GDM1 (cell line): ENCODE measurements at places on chromosomes 2 and 18.

DNA sequence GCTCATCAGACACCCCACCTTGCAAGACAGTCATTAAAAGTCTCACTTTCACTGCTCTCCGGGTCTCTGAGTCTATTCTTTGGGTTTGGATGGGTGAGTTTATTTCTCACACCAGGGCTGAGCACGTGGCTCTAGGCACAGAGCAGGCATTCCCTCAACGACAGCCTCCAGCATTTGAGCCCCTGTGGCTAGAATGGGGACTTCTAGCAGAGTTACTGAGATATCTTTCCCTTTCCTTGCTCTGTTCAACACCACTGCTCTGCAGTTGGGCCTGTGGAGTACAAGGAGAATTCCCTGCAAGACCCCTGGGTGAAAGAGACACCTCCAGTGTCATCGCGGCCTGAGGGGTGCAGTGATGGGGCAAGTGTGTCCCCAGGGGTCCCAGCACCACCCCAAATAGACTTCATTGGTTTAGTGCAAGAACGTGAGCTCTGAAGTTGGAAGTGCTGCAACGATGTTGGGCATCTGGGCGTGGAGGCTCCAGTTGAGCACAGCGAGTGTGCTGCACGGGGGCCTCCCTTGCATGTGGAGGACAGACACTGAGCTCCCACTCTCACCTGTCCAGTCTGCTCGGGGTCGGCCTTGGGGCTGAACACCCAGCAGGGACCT lies 184.1 kb upstream of the HS6ST1 start:
- DNase-seq, result no peak

DNA sequence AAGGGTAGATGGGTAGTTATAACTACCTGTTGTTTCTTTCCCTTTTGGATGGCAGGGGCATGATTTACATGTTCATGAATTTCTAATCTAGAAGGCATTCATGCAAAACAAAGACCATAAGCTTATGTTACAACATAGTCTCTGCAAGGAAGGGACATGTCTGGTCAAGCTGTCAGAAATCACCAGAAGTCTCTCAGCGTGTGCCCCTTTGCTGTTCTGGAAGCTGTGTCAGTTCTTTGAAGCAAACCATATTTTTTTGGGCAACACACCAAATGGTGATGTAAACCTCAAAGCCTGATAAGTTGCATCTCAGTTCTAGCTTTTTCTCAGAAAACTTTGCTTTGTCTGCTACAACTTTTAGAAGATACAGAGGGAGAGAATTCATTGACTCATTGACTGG lies 173.5 kb upstream of the CTAGE1 start:
- DNase-seq, result no peak

GRCh38 chr2:102478686-102479470 lies 5.9 kb downstream of the SLC9A4 start:
- DNase-seq, result no peak

DNA sequence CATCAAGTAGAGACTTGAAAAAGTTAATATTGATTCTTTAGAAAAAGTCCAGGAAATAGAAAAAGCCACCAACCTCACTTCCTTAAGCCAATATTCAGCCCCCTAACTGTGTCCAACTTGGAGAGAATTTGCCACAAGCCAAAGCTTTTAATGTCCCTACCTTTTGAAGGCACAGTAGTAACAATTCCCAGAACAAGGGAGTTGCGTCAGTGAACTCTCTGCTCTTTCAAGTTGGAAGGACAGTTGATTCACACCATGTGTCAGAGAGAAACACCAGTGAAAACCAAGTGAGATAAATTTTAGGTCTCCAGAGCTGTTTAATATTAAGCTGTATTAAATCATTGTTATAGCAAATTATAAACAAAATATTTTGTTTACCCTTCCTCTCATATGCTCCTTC lies 66.1 kb downstream of the EXOC6B start:
- no peak for DNase-seq

- no peak for DNase-seq
Measured at GRCh38 chr18:48724939-48725338, 186.1 kb downstream of the CTIF start.

DNA sequence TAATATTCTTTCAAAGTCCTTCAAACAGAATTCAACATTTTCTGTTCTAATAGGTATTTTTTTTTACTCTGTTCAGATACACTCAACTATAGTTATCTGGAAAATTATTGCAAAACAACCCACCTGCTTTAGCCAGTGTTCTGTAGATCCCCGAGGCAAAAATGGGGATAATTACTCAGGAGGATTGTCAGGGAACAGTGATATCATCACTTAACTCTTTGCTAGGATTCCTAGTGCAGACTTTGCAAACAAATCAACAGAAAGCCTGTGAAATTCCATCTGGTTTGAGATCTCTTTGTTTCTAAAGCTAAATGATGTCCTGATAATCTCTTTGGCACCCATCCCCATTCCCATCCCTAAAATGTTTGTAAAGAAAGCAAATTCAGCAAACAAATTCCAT lies 413.6 kb upstream of the MEIS1 start:
- no peak for DNase-seq

GRCh38 chr2:233087713-233088112 lies 27.6 kb downstream of the INPP5D start:
- DNase-seq, result no peak

- no peak for DNase-seq
Measured at GRCh38 chr2:107412209-107412904, 414.3 kb upstream of the RGPD4 start.

DNA sequence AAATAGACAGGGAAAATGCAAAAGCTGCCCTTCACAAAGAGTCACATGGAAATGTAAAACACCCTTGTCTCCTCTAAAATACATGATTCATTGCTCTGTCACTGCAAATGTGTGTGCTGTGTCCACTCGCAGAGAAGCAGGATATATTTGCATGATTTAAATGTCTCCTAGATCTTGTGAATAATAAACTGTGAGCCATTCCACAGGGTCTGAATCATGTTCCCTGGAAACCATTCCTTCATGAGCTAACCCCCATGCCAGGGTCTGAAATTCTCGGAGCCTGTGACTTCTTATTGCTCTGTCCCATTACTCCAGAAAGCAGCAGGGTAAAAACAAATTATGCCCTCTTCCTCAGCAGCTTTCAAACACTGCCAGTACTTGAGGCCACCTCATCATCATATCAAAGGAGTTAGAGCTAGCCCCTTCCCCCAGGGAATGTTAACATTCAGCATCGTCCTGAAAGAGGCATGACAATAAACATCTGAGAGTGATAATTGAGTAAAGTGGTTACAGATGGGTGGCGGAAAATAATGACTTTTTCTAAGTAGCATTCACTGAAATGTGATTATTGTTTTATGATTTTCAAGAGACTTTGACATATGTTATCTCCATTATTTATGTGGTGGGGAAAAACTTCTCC lies 11.7 kb upstream of the CNGA3 start:
- no peak for DNase-seq

- no peak for DNase-seq
Measured at GRCh38 chr2:207802650-207803049, 32.9 kb upstream of the FZD5 start.

DNA sequence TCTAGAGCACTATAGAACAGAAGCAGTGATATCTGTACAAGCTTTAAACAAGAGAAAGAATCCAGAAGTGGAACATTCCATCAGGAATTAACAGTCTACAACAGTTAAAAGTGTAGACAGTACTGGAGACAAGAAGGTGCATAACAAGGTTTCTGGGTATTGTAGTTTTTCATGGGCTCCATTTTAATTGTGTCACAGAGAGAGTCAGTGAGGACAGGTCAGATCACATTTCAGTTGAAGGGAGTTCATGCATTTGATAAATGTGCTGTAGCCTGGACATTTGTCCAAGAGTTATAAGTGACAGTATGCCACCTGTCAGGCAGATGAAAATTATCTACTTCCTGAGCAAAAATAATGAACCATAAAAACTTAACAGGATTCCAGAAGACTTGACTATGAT lies 328.6 kb downstream of the CNTNAP5 start:
- no peak for DNase-seq

DNA sequence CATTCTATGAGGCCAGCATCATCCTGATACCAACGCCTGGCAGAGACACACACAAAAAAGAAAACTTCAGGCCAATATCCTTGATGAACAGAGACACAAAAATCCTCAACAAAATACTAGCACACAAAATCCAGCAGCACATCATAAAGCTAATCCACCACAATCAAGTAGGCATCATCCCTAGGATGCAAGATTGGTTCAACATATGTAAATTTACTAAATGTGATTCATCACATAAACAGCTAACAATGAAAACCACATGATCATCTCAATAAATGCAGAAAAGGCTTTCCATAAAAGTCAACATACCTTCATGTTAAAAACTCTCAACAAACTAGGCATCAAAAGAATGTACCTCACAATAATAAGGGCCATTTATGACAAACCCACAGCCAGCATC lies 65.3 kb downstream of the WDPCP start:
- DNase-seq, result no peak

- DNase-seq, result no peak
Measured at GRCh38 chr2:152537081-152537651, 180.1 kb downstream of the PRPF40A start.

GRCh38 chr18:62522178-62522503 lies 684 bp upstream of the ZCCHC2 start:
- DNase-seq, result no peak

DNA sequence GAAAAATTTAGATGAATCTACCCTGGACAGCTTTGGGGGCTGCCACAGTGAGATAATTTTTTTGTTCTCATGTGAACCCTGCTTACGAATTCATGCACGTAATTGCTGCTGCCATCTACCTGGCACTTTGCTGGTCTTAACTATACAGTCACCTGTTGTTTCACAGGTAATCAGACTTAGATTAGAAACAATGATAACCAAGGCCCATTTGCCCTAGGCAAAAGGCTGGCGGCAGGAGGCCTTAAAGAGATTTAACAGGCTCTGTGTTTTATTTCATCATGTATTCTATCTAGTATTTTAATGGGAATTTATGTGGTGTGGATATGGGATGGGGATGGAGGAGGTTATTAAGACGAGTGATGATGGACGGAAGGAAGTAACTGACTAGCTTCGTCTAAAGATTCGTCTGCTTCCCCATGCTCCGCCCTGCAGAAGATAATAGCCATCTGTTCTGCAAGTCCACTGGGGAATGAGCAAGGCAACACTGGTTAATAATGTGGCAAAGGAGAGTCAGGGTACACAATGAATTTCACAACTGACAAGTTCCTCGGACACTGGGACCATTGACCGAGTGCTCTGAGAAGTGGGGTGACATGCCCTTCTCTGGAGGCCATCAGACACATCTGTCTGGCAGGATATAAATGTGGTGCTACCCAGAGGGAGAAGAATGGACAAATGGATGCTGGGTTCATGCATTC lies 291.8 kb upstream of the TNP1 start:
- DNase-seq, result no peak

GRCh38 chr2:212723226-212723625 lies 184.6 kb upstream of the ERBB4 start:
- DNase-seq, result no peak

DNA sequence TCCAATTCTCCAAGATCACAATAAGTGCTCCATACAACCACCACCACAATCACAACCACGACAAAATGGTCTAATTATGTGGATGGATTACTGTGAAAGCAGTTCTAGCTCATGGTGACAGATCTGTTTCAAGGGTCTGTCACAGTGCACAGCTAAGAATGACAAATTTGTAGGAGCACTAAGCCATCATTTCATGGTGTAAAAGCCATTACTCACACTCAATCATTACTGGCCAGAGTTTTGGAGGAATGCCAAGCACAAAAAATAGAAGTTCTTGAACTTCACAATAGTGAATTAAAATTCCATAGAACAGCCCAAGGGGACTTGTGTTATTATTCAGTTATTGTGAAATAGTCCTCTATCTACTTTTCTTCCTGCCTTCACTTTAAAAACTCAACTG lies 2.3 kb downstream of the CPS1 start:
- no peak for DNase-seq

DNA sequence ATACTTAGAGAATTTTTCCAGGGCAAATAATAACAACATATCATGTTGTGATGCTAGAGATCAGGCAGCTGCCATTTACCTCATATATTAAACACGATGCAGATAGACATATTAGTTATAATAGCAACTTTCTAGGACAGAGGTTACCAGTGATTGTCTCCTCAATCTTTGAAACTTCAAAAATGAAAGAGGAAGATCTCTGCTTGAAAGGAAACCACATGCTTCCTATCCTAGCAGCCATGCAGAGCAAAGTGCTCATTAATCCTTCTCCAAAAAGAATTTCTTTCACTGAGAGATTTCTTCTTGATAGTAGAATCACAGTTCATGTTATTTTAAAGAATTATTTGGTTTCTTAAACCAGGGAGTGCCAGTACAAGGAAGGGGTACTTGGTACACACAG lies 317.2 kb downstream of the CPS1 start:
- DNase-seq, result no peak

- DNase-seq, result no peak
Measured at GRCh38 chr2:42296226-42296625, 64.8 kb downstream of the COX7A2L start.

DNA sequence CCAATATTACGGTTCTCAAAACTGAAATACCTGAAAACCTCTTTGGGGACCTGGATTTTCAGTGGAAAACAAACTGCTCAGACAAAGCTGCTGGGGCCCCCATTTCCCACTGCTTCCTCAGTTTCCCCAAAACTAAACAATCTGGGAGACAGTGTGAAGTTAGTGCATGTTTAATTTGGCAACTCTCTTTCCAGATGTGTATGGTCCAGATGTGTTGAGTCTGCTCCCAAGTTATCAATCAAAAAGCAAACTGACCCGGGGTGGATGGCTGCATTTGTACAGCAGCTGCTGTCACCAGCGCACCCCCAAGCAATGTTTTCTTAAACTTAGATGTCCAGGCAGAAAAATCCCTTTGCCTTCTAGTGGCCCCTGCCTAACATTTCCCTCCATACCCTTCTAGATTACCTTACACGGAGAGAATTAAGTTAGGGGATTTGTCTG lies 136.9 kb downstream of the COPS8 start:
- DNase-seq, result no peak

GRCh38 chr2:72974436-72974754 lies 57.1 kb downstream of the EMX1 start:
- DNase-seq, result no peak

DNA sequence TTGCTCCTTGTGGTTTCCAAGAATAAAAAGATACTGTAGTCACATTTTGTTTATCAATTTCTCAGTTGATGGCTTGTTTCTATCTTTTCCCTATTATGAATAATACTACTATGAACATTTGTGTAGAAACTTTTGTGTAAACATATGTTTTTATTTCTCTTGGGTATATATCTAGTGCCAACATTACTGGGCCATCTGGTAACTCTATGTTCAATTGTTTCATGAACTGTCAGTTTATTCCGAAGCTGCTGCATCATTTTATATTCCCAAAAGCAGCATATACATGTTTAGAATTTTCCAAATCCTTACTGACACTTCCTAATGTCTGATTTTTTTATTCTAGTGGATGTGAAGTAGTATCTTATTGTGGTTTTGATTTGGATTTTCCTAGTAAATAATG lies 737.6 kb upstream of the TMEFF2 start:
- DNase-seq, result no peak

- no peak for DNase-seq
Measured at GRCh38 chr2:25817630-25818029, 60.7 kb downstream of the ASXL2 start.

DNA sequence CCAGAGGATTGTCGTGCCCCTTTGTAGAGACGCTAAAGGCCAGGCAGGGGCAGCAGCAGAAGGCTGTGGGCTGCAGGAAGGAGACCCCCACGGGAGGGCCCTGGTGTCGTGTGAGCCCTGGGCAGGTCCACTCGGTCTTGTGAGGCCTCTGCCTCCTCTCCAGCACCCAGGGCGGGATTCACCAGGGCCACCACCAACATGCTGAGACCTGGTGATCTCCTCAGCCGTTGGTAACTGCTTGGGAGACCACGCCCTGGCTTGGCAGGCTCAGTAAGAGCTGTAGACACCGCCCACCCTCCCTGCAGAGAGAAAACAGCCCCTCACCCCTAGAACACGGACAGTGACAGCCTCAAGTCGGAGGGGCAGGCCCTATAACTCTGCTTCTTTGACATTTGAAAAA lies 21.1 kb downstream of the MBP start:
- no peak for DNase-seq
